Activated CD4-positive, alpha-beta T cell treated with anti-CD3 and anti-CD28 coated beads for 48 hours (primary cell): ENCODE measurements at places on chromosomes 5 and 9.
A peak's percentile ranks its signal among the peaks of the same experiment; 100 is the strongest.

DNA sequence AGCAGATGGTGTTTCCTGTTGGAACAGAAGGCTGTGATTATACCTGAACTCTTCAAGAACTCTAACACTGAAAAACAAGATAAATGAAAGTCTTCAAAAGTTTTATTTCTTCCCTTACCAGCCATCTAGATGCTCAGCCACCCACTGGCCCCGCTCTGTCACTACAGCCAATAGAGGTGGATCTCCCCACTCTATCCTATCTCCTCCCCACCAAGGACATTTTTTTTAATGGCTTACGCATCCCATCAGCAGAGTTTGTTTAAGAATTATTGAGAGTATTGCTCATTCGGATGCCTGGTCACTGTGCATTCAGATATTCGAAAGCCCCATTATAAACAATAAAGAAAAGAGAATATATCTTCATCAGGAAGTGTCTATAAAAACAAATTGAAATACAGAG, 159.4 kb downstream of the RASEF start:
- DNase-seq = no peak

DNA sequence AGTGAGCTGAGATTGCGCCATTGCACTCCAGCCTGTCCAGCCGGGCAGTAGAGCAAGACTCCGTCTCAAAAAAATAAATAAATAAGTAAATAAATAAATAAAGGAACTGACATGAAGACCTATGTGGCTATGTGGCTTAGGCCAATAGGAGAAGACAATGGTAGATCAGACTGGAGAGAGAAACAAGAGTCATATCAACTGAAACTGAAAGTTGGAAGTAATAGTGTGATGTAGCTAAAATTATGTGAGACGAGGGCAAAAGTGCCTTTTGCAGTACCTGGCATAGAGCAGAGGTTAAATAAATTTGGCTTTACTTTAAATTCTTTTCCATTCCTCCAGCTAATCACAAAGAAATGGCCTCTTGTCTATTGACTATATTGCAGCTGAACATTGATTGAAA, 7.3 kb downstream of the FBP2 start:
- no peak for DNase-seq

GRCh38 chr5:163350083-163350482, 87.3 kb upstream of the CCNG1 start:
- no peak for DNase-seq

- DNase-seq = no peak
Observed at GRCh38 chr5:127133071-127133470, 59.8 kb upstream of the C5orf63 start.

DNA sequence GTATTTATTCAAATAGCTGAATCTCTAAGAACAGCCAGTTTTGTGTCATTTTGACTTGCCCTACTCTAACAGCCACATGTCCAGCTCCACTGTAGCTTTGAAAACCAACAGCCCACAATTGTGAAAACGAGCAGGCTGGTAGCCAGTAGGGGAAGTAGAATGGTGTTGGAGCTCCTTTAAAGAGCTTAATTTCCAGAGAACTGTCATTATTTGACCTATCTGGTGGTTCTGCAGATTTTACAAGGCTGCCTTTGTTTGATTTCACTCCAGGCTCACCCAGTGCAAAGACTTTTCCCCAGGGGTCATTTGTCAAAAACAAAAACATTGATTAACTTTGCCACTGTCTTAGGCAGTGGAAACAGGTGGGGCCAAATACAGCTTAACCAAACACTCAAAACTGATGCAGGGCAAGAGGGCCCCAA, 3.2 kb upstream of the PJA2 start:
- DNase-seq = no peak

- DNase-seq = no peak
Observed at GRCh38 chr9:121774715-121775613, 123.5 kb downstream of the DAB2IP start.

DNA sequence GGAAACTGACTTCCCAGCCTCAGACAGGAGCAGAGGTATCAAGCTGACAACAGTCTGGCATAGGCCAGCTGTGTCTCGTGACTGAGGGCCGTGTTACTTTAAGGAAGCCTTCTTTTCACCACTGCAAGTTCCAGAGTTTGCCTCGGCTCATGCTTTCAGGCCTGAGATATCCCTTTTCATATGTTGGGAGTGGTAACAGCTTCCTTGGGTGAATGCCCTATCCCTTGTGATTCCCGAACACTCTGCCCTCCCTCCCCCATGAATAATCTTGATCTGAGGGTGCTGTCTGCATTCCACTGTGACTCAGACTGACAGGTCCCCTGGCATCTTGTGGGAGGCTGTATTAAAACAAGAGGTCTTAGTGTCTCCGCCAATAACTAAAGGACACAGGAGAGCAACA, 49.7 kb upstream of the ARL15 start:
- DNase-seq = no peak

DNA sequence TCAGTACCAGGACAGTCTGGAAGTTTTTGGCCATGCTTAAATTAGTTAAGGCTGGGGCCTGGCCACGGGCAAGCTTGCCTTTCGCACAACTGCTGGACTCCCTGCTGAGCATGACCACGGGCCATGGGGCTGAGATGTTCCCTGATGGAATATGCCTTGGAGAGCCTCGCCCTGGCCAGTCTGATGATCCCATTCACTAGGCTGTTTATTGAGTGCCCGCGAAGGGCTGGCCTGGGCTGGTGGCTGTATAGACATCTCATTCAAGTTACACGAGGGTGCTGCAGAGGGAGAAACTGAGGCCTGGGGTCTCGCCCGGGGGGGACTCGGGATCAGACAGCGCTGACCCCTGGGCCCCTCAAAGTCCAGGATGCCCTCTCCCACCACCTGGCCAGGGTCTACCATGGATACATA, 7.8 kb upstream of the RXRA start:
- no peak for DNase-seq

DNA sequence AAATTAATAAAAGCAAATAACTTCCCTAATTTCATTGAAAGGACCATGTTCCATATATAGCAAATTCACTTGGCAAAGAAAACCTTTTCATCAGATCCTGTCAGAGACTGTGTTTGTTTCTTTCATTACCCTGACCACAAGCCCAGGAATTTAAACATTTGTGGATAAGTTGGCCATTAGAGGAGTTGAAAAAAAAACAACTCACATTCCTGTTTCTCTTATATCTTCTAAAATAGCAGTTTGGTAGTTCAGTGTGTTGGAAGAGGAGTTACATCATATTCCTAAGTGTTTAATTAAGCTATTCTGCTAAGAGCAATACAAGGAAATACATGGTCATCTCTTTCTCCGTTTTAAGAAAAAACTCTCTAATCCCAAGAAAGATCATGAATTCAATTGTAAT, 505.6 kb downstream of the TLE1 start:
- no peak for DNase-seq

GRCh38 chr5:142178651-142179050, 70.1 kb downstream of the NDFIP1 start:
- DNase-seq = no peak

- no peak for DNase-seq
Observed at GRCh38 chr9:12699529-12699928, 6.3 kb downstream of the TYRP1 start.

DNA sequence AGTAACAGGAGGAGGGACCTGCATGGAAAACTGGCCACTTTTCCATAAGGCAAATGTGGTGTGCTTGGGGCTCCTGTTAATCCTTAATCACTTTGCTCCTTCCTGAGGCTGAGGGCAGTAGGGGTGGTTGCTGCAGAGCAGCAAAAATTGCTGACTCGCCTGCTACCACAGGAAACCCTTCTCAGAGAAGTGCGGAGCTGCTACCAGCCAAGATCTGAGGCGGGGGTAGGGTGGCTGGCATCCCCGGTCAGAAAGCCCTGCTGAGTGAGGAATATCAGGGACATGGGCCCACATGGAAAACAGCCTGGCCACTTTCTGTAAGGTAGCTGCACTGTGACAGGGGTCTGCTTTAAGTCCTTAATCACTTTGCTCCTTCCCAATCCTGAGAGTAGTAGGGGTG, 192.4 kb upstream of the GHR start:
- no peak for DNase-seq

DNA sequence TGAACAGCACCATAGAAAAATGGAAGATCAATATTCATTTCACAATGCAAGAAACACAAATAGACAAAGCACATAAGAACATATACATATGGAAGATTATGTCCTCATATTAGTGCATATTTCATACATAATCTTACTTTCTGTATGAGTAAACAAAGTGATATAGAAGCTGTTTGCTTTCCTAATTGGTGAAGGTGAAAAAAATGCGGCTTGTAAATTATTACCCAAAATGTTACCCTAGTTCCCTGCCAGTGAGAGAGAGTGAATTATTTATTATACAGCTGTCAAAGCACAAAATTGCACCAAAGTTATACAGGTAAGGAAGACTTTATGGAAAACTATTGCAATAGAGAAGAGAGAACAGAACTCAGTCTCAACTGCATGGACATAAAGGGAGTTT, 1485.0 kb upstream of the CDH9 start:
- no peak for DNase-seq

DNA sequence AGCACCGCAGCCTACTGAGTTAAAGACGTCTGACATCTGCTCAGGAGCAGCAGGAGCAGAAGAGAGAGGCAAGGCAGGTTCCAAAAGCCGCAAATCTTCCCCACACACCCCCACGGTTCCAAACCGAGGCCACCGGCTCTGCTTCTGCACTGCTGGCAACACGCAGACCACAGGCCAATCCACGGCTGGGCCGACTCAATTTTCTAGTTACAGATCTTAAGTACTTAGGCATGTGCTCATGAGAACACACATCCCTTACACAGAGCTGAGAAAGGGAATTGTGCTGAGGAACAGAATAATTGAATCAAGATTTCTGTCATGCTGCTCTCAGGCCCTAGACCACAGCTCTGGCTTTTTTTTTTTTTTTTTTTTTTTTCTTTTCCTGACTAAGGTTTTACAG, 32.6 kb downstream of the PAX5 start:
- DNase-seq = no peak

DNA sequence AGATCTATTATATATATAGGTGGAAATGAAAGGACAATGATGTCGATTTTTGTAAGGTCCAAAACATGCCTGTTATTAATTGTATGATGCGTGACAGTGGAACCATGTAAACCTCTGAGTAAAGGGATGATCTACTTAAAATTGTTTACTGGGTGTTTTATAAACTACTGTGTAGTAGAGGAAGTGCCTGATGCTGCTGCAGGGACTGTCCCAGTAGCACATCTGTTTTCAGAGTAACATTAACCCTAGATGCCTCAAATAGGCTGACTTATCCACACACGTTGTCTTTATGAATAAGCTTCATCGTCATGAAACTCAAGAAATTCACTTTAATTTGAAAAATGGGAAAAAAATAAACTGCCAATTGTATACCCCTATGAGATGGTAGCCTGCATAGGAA, 1.7 kb downstream of the CAMK4 start:
- DNase-seq = no peak

GRCh38 chr5:139551191-139551889, 9.8 kb upstream of the UBE2D2 start:
- DNase-seq = no peak

GRCh38 chr5:125277494-125278154, 531.2 kb upstream of the ZNF608 start:
- DNase-seq = no peak

DNA sequence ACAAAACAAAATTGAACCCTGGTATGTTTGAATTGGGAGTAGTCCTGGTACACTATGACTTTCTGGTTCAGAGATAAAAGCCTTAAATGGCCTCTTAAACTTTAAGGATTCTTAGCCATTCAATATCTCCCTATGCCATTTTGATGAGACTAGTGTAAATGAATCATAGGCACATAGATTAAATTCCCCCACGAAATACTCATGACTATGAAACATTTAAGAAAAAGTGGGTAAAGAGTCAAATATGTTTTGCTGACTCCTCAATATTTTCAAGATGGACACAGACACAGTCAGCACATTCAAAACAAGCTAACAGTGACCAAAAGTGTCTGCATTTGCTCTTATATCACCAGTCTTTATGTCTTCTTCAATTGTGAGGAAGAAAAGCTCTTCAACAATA, 278.3 kb downstream of the PDE4D start:
- no peak for DNase-seq

- DNase-seq = no peak
Observed at GRCh38 chr5:64775291-64775690, 6.6 kb downstream of the CWC27 start.

- peak; percentile 38 for DNase-seq
Observed at GRCh38 chr5:141753971-141754713, 72.1 kb upstream of the ARAP3 start.

- DNase-seq = no peak
Observed at GRCh38 chr9:113547501-113547900, 84.0 kb downstream of the RGS3 start.

GRCh38 chr5:103587185-103587748, 24.7 kb upstream of the NUDT12 start:
- DNase-seq = no peak

DNA sequence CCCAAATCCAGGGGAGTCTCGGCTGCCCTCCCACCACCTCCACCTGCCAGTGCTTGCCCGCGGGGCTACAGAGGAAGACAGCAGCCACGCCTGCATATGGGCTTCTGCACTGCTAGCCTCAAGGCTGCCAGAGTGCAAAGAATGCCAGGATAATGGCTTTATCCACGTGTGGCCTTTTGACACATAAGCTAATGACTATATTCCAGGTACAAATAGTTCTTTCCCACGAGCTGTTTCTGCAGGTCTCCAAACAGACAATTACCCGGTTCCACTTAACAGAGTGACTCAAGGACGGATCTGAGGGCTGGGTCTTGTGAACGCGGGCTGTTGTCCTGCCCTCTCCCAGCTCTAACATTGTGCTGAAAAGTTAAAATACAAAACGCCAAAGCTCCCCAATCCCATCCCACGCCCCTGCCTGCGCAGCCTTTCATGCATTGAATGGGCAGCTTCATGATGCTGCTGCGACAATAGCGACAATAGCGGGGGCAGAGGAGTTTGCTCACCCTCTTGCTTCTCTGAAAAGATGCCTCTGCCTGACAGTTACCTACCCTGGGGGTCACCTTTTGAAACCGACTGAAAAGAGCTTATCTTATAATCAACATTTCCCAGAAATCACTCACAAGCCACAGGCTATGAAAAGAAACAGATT, 39.1 kb upstream of the MSH3 start:
- no peak for DNase-seq

DNA sequence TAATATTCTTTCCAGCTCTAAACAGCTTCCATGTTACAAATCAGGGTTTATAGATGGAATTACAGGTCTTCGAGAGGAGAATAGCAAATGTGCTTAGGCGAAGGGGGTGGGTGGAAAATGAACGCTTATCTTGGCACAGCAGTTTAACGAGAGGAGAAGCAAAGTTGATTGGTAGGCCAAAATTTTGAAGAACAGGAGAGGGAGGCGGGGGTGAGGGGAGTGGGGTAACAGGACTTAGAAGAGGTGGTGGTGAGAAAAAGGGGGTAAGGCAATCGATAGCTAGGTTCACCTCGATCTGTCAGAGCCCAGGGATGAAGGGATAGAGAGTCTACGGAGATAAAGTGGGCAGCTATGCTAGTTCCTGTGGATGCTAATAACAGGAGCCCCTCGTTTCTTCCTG, 764 bp downstream of the ANKRA2 start:
- DNase-seq = peak; percentile 26

DNA sequence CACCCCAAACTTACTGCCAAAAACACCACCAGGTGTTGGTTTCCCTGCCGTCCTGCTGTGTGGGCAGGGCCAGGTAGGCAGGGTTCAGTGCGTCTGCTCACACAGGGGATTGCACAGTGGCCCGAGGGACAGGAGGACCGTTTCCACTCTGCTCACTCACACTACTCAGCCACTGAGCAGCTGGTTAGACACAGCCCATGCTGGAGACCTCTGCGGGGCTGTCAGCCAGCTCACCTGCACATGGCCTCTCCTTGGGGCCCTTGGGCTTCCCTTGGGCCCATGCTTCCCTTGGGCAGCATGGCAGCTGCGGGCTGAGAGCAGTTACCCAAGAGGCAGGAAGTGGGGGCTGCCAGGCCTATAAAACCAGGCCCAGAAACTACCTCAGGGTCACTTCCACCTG, 79.0 kb downstream of the SYK start:
- DNase-seq = no peak

GRCh38 chr5:124580925-124581737, 165.3 kb downstream of the ZNF608 start:
- no peak for DNase-seq
